ENCODE measurements at places on chromosomes 4 and X. TPM values are rescaled to one million over a fixed set of nuclear protein-coding genes. Genes with fewer than 3 reads are reported as not detected.

IQSEC2 gene
- 9.4 TPM for total RNA-seq

DNA sequence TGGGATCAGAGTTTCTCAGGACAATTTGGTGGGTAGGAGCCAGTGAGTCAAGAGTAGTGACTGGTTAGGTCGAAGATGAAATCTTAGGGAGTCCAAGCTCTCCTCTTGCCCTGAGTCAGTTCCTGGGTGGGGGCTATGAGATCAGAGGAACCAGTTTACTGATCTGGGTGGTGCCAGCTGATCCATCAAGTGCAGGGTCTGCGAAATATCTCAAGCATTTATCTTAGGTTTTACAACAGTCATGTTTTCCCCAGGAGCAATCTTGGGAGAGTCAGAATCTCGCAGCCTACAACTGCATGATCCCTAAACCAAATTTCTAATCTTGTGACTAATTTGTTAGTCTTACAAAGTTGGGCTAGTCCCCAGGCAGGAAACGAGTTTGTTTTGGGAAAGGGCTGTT lies 1833.2 kb upstream of the PCDH7 start:
- no peak for DNase-seq

DNA sequence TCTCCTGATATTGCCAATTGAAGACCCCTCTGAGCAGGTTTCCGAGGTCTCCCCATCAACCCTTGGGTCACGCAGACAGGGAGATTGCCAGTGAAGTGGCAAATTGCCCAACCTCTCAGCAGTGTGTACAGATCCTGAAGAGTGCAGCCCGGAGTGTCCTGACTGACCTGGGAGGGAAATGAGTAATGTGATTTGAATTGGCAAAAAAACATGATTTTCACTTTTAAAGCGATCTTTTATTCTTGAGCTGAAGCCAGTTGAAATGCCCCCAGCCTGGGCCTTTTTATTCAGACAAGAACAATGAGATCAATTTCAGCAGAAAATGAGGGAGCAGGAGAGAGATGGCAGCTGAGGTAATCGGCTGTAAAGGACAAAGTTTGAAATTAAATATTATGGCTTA lies 401.8 kb downstream of the RAPGEF2 start:
- DNase-seq = no peak

DNA sequence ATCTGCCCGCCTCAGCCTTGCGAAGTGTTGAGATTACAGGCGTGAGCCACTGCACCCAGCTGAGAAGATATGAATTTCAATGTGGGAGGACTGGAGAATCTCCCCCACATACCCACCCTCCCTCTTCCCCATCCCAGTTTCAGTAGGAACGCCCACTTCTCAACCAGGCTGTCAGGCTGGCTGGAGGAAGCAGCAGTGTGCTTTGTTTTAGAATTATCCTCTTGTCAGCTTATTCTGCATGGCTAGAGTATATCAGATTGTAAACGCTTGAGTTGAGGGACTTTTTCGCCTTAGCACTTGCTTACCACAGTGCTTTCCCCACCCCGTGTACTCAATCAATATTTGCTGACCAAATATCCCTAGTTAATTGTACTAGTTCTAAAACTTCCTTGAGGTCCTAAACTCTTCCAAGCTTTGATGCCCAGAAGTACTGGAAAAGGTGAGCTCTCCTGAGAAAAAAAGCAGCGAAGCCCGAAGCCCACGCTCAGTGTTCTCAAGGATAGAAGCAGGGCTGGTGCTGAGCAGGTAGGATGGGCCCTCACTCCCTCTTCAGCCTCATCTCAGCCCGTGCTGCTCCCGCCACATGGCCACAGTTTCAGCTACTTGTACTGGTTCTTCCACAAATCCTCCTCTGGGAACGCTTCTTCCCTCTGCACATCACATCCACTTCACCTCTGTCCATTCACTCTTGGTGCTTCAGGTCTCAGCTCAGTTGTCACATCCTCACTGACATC lies 7.3 kb upstream of the ARHGAP10 start:
- DNase-seq = no peak

- peak; percentile 62 for DNase-seq
These were observed 5.1 kb upstream of the TREX2 start for GRCh38 chrX:153450949-153451277.

DNA sequence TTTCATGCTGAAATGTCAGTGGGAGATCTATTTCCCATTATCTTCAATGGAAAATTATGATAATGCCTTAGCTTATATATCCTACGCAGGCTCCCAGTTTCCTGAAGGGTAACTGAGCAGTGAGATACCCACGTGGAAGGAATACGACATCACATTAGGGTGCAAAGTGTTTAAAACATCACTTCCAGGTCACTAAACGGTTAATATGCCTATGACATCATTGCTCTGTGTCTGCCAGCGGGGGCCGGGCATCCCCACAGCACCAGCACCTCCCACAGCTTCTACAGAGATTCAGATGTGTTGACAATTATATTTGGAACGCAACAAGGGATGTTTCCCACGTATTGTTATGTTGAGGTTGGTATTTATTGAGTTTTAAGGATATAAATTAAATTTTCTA lies 27.1 kb downstream of the TMEM271 start:
- no peak for DNase-seq

GRCh38 chr4:123052007-123052406 lies 129.6 kb upstream of the NUDT6 start:
- no peak for DNase-seq

ZNF157 gene
- 0.14 TPM for total RNA-seq
